ENCODE measurements at places on chromosomes 5 and 9. TPM values are rescaled to one million over a fixed set of nuclear protein-coding genes. Genes with fewer than 3 reads are reported as not detected.

Gene ISL1
- not detected for total RNA-seq

Gene PCDHGA7
- total RNA-seq = 0.42 TPM

Gene PCDHA9
- not detected for total RNA-seq

Gene LCN10
- total RNA-seq = 11.1 TPM

Gene HAND1
- total RNA-seq = not detected

Gene CCDC187
- not detected for total RNA-seq

Gene TTC16
- total RNA-seq = 7.2 TPM

- peaks cover 2% of the 10 kb centered on the region for H3K4me1 ChIP-seq
- no peak overlapping the region for H3K4me3 ChIP-seq
- H3K27ac ChIP-seq = peak overlapping the region; percentile 52
- DNase-seq = no peak
- peaks cover 62% of the 10 kb centered on the region for H3K36me3 ChIP-seq
- no peaks in the 10 kb centered on the region for H3K27me3 ChIP-seq
Measured at GRCh38 chr9:131598121-131598520, 52.8 kb downstream of the PRRT1B start.

GRCh38 chr9:84139296-84140070 is 158.9 kb downstream of the RMI1 start:
- peak overlapping the region; percentile 63 for H3K4me3 ChIP-seq
- peaks cover 13% of the 10 kb centered on the region for H3K4me1 ChIP-seq
- DNase-seq = no peak
- no peaks in the 10 kb centered on the region for H3K36me3 ChIP-seq
- H3K27me3 ChIP-seq = peaks cover 47% of the 10 kb centered on the region

- H3K27me3 ChIP-seq = no peaks in the 10 kb centered on the region
- DNase-seq = no peak
- no peak overlapping the region for H3K4me3 ChIP-seq
Measured at GRCh38 chr5:40268088-40268487, 411.6 kb upstream of the PTGER4 start.

DNA sequence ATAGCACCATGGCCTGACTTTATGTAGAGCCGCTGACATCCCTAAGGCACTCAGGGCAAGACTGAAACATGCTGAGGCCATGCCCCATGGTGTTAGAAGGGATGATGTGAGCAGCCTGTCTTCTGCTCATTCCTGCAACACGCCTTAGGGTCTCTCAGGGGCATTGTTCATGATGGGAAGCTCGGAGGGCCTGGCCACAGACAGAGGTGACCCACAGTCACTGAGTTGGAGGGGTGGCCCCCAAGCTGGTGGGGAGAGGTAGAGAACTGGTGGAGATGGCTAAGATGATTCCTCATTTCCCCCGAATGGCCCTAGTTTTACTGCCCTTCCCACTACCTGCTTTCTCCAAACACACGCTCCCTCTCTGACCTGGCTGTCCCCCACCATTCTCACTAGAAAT is 135.2 kb downstream of the BARX1 start:
- H3K27ac ChIP-seq = no peak overlapping the region
- no peak for DNase-seq
- no peaks in the 10 kb centered on the region for H3K36me3 ChIP-seq
- H3K4me1 ChIP-seq = no peaks in the 10 kb centered on the region

DNA sequence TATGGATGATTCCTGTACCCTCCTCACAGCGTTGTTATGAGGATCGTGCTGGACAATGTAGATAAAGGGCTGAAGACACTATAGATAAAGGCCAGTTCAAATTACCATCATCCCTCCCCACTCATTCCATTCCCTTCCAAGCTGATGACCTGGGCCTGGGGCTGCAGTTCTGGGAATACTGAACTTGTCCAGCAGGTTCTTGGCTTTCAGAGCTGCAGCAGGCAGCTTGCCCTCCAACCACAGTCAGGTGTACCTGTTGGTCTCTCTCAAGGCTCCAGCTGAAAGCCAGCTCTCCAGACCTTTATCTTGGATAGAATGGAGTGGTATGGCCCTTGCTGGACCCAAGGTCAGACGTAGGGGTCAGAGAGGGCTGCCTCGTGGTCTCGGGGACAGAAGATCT is 92.5 kb downstream of the PCDH1 start:
- H3K27me3 ChIP-seq = peaks cover 23% of the 10 kb centered on the region
- no peak overlapping the region for H3K4me3 ChIP-seq
- H3K36me3 ChIP-seq = no peaks in the 10 kb centered on the region

DNA sequence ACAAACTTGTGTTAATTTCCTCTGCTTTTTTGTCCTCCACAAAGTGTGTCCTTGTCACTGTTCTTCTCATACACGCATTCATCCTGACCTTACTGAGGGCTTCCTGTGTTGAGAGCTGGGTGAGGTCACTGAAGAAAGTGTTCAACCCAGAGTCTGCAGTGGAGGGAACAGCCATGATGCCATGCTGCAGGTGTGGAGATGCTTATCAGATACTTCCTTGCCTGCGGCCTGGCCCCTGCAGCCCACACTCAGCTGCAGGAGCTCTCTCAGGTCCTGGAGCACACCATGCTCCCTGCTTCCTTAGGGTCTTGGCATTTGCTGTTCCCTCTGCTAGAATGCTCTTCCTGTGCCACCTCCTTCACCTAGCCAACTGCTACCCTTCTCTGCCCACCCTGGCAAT is 108.1 kb upstream of the SPRY4 start:
- peak overlapping the region; percentile 71 for H3K4me3 ChIP-seq
- peaks cover 34% of the 10 kb centered on the region for H3K4me1 ChIP-seq
- peak; percentile 57 for DNase-seq

- peaks cover 28% of the 10 kb centered on the region for H3K4me1 ChIP-seq
- peak overlapping the region; percentile 10 for H3K27ac ChIP-seq
- H3K36me3 ChIP-seq = no peaks in the 10 kb centered on the region
- H3K4me3 ChIP-seq = no peak overlapping the region
- H3K27me3 ChIP-seq = peaks cover 81% of the 10 kb centered on the region
Measured at GRCh38 chr5:138661291-138661960, 86.2 kb upstream of the HSPA9 start.

DNA sequence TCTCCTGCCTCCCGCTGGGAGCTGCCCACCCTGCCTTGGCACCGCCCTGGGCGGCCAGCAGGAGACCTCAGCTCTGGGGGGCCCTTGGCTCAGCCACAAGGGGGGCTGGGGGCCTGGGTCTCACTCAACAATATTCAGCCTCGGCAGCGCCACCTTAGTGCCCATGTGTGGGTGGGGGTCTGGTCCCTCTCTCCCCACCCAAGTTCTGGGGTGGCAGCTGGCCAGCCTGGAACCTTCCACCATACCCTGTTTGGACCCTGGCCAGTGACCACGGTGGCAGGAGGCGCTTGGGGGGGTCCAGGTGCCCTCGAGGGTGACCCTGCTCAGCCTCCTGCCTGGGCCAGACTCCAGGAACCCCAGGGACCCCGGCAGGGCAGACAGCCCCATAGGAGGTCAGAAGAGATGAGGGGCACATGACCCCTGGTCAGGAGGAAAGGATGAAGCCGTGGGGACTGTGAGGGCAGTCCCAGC is 22.2 kb downstream of the NKD2 start:
- peaks cover 2% of the 10 kb centered on the region for H3K27me3 ChIP-seq
- no peak overlapping the region for H3K4me3 ChIP-seq
- no peaks in the 10 kb centered on the region for H3K36me3 ChIP-seq
- no peak for DNase-seq

GRCh38 chr9:124040935-124041816 is 29.6 kb downstream of the LHX2 start:
- H3K36me3 ChIP-seq = no peaks in the 10 kb centered on the region
- peak; percentile 33 for DNase-seq
- peaks cover 14% of the 10 kb centered on the region for H3K4me1 ChIP-seq
- no peak overlapping the region for H3K27ac ChIP-seq

- no peaks in the 10 kb centered on the region for H3K36me3 ChIP-seq
- no peak overlapping the region for H3K27ac ChIP-seq
- no peaks in the 10 kb centered on the region for H3K4me1 ChIP-seq
- H3K27me3 ChIP-seq = no peaks in the 10 kb centered on the region
- no peak for DNase-seq
- no peak overlapping the region for H3K4me3 ChIP-seq
Measured at GRCh38 chr5:58048185-58048925, 411.5 kb downstream of the PLK2 start.

- H3K4me1 ChIP-seq = no peaks in the 10 kb centered on the region
- no peak overlapping the region for H3K4me3 ChIP-seq
- no peak overlapping the region for H3K27ac ChIP-seq
- peaks cover 8% of the 10 kb centered on the region for H3K27me3 ChIP-seq
Measured at GRCh38 chr5:9885164-9885563, 255.0 kb upstream of the TAS2R1 start.

- H3K36me3 ChIP-seq = no peaks in the 10 kb centered on the region
- no peak for DNase-seq
- peaks cover 10% of the 10 kb centered on the region for H3K4me1 ChIP-seq
- no peak overlapping the region for H3K4me3 ChIP-seq
- no peak overlapping the region for H3K27ac ChIP-seq
Measured at GRCh38 chr9:8653111-8653510, 853.5 kb upstream of the DMAC1 start.

DNA sequence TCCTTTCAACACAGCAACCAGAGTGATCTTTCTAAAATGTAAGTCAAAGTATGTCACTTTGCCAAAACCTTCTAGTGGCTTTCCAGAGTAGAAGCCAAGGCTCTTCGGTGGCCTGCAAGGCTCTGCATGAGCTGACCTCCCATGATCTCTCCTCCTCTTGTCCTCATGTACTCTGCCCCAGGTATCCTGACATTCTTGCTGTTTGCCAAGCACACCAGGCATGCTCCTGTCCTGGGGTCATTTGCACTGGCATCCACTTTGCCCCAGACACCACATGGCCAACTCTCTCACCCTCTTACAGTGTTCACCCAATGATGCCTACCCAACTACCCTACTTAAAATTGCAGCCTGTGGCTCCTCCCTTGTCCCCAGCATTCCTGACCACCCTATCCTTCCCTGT is 86.3 kb downstream of the ZNF618 start:
- no peak overlapping the region for H3K4me3 ChIP-seq
- no peaks in the 10 kb centered on the region for H3K27me3 ChIP-seq
- no peaks in the 10 kb centered on the region for H3K36me3 ChIP-seq
- no peak for DNase-seq
- H3K4me1 ChIP-seq = no peaks in the 10 kb centered on the region
- no peak overlapping the region for H3K27ac ChIP-seq

DNA sequence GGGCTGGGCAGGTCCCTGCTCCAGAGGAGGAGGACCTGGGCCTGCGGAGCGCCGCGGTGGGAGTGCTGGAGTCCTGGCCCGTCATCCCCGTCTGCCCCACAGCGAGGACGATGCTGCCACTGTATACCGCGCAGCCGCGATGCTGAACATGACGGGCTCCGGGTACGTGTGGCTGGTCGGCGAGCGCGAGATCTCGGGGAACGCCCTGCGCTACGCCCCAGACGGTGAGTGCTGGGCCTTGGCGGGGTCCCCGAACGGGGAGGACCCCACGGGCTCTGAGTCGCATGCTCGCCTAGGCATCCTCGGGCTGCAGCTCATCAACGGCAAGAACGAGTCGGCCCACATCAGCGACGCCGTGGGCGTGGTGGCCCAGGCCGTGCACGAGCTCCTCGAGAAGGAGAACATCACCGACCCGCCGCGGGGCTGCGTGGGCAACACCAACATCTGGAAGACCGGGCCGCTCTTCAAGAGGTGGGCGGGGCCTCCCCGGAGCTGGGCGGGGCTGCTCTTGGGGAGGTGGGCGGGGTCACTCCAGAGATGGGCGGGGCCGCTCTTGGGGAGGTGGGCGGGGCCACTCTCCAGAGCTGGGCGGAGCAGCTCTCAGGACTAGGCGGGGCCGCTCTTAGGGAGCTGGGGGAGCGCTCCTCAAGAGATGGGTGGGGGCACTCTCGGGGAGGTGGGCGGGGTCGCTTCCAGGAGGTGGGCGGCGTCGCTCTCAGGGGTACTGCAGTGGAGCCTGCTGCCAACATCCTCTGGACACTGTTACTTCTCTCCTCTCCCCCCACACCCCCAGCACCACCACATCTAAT is 13.1 kb downstream of the LRRC26 start:
- H3K36me3 ChIP-seq = no peaks in the 10 kb centered on the region
- H3K4me3 ChIP-seq = peak overlapping the region; percentile 54
- H3K27me3 ChIP-seq = peaks cover 15% of the 10 kb centered on the region
- peaks cover 9% of the 10 kb centered on the region for H3K4me1 ChIP-seq
- peak; percentile 64 for DNase-seq
- H3K27ac ChIP-seq = no peak overlapping the region
